Effector CD4-positive, alpha-beta T cell (primary cell): ENCODE measurements at places on chromosomes 2 and 18.
A peak's percentile ranks its signal among the peaks of the same experiment; 100 is the strongest.

DNA sequence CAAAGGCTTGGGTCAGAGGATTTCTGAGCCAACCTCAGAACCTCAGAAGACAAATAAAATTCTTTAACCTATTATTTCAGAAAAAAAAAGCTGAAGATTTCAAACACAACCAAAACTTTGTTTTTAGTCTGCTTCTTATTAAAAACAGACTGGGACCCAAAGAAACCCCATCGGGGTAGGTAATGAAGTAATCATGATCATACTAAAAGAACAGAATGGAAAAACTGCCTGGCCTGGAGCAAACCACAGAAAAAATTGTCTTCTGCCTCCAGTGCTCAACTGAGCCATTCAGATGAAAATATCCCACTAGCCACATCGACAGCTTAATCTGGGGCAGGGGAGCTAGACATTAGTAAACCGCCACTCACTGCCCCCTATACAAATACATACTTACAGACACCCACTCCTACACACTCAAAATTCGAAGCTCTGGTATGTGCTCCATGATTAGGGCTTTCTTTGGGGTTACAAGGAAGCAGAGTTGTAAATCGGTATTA is 76.5 kb downstream of the SDC1 start:
- DNase-seq, result no peak

DNA sequence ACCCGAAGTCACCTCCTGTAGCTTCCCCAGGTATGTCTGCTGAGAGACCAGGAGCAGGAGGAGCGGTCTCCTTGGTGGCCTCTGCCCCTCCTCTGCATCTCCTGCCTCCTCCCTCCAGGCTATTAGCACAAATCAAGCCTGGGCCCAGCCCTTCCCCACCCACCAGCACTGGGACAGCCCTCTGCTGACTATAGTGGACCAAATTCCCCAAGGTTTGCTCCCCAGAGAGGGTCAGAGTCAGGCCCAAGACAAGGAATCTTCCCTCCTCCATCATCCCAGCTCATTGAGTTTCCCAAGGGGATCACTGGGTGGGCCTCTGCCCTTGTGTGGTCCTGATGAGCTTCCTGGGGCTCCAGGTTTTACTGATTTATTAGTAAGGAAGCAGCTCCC is 62.1 kb downstream of the EMILIN2 start:
- no peak for DNase-seq

DNA sequence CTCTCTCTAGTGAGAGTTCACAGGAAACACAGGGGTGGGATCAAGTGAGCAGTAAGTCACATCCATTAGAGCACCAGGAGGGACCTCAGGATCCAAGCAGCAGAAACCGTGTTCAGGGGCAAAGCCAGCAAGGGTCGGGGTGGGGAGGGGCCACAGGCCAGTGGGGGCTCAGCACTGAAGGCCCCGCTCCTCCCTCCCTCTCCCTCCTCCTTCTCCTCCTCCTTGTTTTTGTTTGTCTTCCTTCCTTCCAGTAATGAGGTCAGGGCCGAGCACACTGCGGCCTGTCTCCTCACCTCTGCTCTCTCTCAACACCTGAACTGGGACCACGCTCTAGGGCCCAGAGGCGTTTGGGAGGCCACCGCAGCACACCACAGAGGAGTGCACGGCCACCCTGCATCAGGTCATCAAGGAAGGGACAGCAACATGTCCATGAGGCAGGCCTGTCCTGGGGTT is 20.9 kb downstream of the MTERF4 start:
- DNase-seq, result no peak

- DNase-seq, result no peak
Measured at GRCh38 chr2:26957534-26957933, 12.9 kb upstream of the MAPRE3 start.

DNA sequence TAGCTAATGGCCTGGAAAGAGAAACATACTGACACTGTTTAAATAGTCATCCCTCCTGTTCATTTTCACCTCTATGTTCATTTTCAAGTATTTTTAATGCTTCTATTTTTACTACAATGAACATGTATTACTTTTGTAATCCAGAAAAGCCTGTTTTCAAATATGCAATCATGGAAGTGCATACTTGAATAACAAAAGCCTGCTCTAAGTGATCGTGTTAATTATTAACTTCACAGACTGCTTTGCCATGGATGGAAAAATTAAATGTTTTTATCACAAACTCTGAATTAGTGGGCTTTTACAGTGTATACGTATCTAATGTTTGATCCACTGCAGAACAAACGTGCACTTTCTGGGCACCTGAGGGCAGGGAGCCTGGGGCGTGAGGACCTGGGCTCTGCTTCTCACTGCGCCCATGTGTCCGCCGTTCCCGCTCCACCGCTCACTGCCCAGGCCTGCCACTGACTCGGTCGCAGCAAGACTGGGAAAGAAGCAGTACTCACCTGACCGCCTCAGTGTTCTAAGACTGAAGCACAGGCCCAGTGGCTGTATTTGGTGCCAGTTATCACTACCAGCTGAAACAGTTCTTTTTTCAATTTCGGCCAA is 80.6 kb downstream of the UXS1 start:
- DNase-seq, result no peak

- DNase-seq, result no peak
Measured at GRCh38 chr2:218027426-218028188, 24.8 kb upstream of the TNS1 start.

DNA sequence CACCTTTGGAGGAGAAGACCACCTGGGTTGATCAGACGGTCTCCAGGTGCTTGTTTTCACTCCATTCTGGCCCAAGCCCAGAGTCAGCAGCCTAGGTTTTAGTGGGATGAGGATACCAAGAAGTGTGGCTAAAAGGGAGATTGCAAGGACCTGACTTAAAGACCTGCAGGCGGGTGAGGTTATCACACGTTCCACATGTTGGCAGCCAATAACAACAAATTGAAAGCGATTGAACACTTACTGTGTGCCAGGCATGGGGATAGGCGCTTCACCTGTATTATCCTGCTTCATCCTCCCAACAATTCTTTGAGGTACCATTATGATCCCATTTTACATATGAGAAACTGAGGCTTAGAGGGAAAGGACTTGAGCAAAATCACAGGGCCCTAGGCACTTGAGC is 5.0 kb downstream of the ARL4C start:
- no peak for DNase-seq

GRCh38 chr18:28514699-28515098 is 337.8 kb upstream of the CDH2 start:
- no peak for DNase-seq

DNA sequence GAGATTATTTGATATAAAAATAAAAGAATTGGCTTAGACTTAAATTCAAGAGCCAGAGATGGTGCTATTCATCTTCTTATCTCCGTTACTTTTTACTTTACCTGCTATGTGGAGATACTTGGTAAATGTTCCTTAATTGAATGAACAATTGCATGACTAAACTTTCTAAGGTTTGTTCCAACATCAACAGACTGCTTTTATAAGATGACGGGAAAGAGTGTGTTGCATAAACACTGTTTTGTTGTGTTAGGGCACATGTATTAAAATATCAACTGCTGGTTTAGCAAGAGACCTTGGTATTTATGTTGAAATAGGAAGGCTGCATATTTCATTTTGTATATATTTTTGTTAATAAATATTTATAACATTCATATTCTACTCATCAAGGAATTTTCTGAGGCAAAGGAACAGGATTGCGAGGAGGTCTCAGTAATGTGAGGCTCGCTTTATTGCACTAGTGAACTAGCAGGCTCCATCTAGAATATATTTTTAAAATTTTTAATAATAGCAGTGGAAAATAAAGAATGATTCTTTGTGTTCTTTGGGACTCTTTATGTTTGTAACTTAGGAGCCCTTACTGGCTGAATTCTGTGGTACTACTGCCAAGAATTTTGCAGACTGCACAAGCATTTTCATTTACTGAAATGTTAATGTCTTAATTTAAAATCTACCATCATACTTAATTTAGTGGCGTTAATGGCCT is 10.7 kb upstream of the NFE2L2 start:
- DNase-seq, result no peak

- DNase-seq, result no peak
Measured at GRCh38 chr2:173407646-173408045, 53.0 kb downstream of the CDCA7 start.

- peak; percentile 32 for DNase-seq
Measured at GRCh38 chr18:69895066-69896047, 52.3 kb downstream of the CD226 start.

- DNase-seq, result peak; percentile 28
Measured at GRCh38 chr2:174486563-174487107, at the start of gene GPR155. GPR155 (minus strand) TSS chr2:174487029; CDS start chr2:174481956, 5,073 bp downstream.

GRCh38 chr2:174967691-174968260 is 37.4 kb downstream of the CHN1 start:
- DNase-seq, result no peak

GRCh38 chr2:11862049-11862448 is 115.6 kb downstream of the LPIN1 start:
- DNase-seq, result no peak

DNA sequence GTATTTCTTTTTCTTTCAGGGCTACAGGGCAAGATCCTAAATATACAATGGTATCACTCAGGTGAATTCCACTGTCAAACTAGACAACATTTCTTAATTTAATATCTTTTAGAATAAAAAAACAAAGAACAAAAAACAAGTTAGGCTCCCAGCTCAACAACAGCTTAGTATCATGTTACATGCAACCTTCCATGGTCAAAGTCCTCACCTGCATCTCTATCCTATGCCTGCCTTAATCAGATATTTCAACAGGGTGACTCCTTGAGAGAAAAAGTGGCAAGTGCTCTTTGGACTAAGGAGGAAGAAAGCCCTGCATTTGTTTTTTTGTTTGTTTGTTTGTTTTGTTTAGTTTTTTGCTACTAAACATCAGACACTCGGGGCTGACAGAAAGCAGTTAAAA is 50.2 kb downstream of the WDFY1 start:
- no peak for DNase-seq

DNA sequence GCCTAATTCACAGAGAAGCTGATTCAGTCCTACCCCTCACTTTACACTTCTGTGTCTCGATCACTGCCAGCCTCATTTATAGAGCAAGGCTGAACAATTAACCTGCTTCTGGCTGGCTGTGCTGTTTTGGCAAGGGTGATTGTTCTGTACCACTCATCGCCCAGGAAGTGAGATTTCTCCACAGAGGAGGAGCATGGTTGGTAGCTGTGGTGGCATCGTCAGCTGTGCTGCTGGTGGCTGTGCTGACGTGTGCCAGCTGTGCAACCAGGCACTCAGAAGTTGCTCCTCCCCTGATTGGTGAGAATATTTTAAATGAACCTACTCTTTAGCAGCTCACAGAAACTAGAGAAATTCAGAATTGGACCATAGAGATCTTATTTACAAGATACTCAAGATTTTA is 158.3 kb downstream of the EML6 start:
- no peak for DNase-seq

DNA sequence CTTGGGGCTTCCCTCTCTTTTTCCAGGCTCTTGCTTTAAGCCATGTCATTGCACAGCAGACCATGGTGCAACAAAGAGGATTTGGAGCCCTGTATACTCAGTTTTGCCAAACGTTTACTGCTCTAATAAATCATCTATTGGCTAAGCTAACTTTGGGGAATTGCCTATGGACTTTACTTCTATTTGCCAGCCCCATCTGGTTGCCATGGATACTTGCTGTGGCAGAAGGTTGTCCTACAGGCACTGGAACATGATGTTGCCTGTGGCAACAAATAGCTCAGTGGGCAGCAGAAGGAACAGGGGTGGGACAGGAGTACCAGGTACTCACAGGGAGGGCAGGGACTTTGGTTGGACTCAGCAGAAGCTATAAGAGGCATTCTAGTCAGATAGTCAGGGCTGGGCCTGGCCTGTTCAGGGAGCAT is 129.7 kb downstream of the CCDC85A start:
- no peak for DNase-seq

- no peak for DNase-seq
Measured at GRCh38 chr2:224417947-224418346, 16.0 kb upstream of the FAM124B start.

GRCh38 chr2:13884291-13884976 is 748.1 kb upstream of the LRATD1 start:
- no peak for DNase-seq

DNA sequence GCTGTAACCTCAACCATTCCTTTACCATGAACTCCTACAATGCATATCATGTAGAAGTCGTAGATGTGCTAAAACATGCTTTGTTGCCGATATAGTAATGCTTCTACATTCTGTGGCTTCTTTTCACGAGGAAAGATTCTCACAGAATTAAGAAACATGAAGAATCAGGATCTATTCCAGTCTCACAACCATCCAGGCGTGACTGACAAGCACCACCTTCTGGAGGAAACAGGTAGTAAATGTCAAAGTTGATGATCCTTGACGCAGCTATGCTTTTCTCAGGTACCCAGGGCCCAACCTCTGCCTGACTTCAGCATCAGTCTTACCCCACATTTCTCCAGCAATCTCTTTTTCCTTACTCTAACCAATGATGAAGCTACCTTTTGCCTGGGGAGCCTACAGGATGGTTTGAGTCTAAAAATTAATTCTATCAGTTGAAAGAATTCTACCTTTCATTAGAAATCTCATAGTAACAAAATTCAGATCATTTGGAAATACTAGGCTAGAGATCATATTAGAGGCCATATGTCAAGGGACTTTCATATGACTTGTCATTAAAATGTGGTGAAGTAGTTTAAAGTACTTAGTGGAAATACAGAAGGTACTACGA is 123.3 kb upstream of the RND3 start:
- DNase-seq, result no peak

- DNase-seq, result no peak
Measured at GRCh38 chr18:21960189-21960588, 209.2 kb upstream of the GATA6 start.

DNA sequence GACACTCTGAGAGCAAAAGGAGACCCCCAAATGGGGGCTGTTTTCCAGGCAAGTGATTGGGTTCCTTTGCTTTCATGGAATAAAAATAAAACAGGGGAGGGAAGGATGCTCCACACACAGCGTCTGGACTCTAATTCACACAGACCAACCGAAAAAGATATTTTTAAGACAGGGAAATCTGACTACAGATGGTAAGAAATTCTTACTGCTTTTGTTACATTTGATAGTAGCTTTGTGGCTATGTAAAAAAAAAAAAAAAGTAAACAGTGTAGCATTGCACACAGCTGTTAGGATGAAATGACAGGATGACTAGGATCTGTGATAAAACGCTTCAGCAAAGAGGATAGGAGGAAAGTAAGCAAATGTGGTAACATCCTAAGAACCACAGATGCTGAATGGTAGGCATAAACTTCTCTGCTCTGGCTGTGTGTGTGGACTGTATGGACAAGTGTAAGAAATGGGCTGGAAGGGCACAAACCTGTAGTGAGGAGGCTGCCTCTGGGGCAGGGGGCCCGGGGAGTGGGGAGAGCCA is 207.6 kb downstream of the ANAPC1 start:
- DNase-seq, result no peak

- no peak for DNase-seq
Measured at GRCh38 chr2:129056309-129056958, 737.8 kb upstream of the HS6ST1 start.

GRCh38 chr18:51188024-51188701 is 9.3 kb downstream of the MEX3C start:
- DNase-seq, result no peak

GRCh38 chr2:78162202-78162601 is 640.0 kb upstream of the LRRTM4 start:
- DNase-seq, result no peak
